Left forelimb (tissue), 1 donor: ENCODE measurements at places on chromosomes 4 and X.

- no peak for DNase-seq
Measured at GRCh38 chr4:183272384-183272783, 47.7 kb downstream of the CLDN22 start.

GRCh38 chr4:111510535-111510934 lies 634.7 kb upstream of the FAM241A start:
- no peak for DNase-seq

GRCh38 chr4:61194571-61194970 lies 5.6 kb upstream of the ADGRL3 start:
- DNase-seq: no peak

GRCh38 chrX:118507766-118508165 lies 12.2 kb downstream of the DOCK11 start:
- no peak for DNase-seq

DNA sequence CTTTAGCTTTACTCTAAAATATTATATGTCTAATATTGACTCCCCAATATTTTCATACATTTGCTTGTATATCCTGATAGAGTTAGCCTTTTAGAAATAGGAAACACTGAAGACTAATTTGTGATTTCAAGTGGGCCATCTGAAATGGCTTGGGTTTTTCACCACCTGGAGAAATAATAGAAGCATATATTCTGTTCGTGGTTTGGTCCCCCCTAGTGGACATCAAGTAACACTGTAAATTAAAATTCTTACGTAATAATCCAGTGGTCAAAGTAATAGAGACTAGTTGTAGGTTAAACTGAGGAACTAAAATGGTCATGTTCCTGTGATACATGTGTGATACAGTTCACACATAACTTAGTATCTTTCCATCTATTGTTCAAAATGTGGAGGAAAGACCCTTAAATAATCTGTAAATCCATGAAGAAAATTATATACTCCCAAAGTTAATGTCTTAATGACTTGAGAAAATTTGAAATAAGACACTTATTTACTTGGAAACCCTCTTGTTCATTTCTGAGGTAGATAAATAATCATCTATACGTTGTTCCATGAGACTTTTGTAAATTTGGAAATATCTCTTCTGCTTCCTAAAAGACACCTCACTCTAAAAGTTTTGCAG lies 79.8 kb upstream of the SMARCAD1 start:
- DNase-seq: no peak

DNA sequence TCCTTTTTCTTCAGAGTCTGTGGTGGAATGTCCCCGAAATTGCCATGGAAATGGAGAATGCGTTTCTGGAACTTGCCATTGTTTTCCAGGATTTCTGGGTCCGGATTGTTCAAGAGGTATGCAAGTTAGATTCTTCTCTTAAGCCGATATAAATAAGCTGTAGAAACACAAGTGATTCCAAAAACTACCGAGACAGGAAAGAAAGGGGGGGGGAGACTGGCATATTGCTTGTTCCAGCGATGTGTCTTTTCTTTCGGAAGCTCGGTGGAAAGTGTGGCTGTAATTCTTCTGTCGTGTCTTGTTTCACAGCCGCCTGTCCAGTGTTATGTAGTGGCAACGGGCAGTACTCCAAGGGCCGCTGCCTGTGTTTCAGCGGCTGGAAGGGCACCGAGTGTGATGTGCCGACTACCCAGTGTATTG lies 236.9 kb downstream of the DCTD start:
- no peak for DNase-seq

- DNase-seq: no peak
Measured at GRCh38 chr4:158850800-158851644, 82.2 kb downstream of the FNIP2 start.

GRCh38 chrX:7154041-7154597 lies 6.2 kb upstream of the PUDP start:
- no peak for DNase-seq

GRCh38 chrX:52544147-52544840 lies 27.4 kb upstream of the XAGE1B start:
- DNase-seq: no peak

GRCh38 chr4:2313366-2313765 lies 51.5 kb upstream of the MXD4 start:
- DNase-seq: no peak

DNA sequence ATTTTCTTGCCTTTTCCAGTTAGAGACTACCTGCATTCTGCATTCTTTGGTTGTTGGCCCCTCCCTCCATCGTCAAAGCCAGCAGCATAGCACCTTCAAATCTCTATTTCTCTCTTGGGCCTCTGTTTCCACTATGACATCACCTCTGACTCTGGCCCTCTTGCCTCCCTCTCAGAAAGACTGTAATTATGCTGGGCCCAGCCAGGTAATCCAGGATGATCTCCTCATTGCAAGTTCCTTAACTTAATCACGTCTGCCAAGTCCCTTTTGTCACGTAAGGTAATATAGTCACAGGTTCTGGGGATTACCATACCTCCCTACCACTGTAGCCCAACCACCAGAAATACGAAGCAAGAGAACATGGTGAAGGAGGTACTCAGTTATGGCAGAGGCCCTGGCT lies 39.3 kb upstream of the NYX start:
- DNase-seq: no peak

DNA sequence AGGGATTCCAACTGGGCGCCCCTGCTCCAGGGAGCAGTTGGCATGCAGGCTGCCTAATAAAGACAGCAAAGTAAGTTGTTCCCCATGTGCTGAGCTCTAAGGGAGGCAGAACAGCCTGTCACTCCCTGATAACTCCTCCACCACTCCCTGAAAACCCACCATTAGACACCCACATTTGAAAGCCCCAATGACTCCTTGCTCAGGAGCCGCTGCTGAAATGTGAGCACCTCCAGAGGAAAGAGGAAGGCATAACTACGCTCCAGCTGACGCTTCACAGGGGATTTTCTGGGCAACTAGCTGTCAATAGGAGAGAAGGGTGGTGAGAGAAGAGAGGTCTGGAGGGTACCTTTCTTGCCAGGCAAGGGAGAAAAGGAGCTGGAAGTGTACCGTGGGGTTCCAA lies 62.5 kb downstream of the NPY1R start:
- DNase-seq: no peak

DNA sequence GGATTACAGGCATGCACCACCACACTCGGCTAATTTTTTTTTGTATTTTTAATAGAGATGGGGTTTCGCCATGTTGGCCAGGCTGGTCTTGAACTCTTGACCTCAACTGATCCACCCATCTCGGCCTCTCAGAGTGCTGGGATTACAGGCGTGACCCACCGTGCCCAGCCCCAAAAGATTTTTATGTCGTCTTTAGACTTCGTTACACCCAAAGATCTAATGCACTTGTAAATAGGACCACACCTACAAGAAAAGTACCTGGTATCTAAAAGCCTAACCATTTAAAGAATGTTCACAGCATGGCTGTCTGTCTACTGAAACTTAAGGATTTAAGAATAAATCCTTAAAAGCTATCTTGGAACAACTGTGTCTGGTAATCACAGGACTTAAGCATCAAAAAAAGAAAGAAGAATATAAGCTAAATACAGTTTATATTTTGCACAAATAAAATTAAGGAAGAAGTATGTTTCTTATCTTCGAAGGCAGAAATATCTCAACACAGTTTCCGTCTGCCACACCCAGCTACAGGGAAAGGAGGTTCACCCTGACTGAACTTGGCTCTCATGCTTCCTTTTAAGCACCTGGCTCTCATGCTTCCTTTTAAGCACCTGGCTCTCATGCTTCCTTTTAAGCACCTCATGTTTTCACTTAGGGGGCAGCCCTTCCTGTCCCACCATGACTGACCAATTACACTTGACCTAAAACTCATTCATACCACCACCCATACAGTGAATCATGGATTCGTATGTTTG lies 92.0 kb upstream of the STS start:
- DNase-seq: no peak

- no peak for DNase-seq
Measured at GRCh38 chr4:10055871-10056270, 34.6 kb upstream of the SLC2A9 start.

DNA sequence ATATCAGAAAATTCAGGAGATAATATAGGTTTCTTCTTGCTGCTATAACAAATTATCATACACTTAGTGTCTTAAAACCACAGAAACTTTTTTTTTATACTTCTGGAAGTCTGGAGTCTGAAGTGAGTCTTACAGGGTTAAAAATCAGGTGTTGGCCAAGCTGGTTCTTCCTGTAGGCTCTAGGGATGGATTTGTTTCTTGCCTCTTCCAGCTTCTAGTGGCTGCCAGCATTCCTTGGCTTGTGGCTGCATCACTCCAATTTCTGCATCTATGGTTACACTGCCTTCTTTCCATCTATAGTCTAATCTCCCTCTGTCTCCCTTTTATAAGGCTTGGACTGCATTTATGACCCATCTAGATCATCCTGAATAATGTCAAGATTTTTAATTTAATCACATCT lies 68.7 kb downstream of the ANTXR2 start:
- no peak for DNase-seq

DNA sequence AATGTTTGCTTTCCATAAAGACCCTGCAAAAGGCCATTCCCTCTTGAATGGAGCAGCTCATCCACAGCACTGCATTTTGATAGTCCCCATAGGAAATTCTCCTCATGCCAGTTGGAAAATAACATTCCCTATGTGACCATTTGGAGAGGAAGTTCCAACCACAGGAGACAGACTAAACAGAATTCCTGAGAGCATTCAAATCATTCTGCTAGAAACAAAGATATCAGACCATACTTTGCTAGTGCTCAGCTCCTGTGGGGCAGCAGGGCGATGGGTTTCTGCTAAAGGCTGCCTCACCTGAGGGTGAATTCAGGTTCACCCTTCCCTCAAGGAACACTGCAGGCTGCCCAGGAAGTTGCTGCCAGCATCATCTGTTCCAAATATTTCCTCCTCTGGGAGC lies 58.8 kb downstream of the LNX1 start:
- DNase-seq: no peak

GRCh38 chr4:176988226-176988625 lies 195.5 kb upstream of the VEGFC start:
- DNase-seq: no peak

- no peak for DNase-seq
Measured at GRCh38 chr4:147425019-147425418, 55.9 kb upstream of the EDNRA start.

- no peak for DNase-seq
Measured at GRCh38 chr4:174764105-174764729, 64.8 kb downstream of the GLRA3 start.

DNA sequence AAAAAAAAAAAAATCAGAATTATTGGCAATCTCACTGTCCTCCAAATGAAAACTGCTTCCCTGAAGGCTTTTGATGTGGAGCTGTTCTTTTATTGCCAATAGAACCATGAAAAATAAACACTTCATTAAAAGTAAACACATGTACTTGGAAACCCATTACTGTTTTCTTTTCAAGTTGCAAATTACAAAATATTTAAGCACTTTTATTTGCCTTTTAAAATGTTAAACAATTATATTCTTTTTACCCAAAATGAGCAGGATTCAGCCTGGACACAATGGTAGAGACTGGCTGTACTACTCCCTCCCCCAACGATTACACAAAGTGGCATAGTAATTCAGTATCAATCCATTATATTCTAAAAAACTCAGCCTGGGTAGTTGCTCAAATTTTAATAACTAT lies 60.9 kb downstream of the SH2D1A start:
- DNase-seq: no peak

- no peak for DNase-seq
Measured at GRCh38 chr4:148116264-148116663, 325.9 kb downstream of the NR3C2 start.

GRCh38 chr4:185813133-185813532 lies 1.1 kb upstream of the SORBS2 start:
- no peak for DNase-seq

- no peak for DNase-seq
Measured at GRCh38 chr4:175127314-175127713, 209.2 kb downstream of the ADAM29 start.

- DNase-seq: no peak
Measured at GRCh38 chrX:2423282-2423681, 77.5 kb downstream of the DHRSX start.

- no peak for DNase-seq
Measured at GRCh38 chr4:41877020-41877796, 58.0 kb upstream of the TMEM33 start.

- DNase-seq: no peak
Measured at GRCh38 chrX:44974451-44974850, 101.5 kb downstream of the KDM6A start.

- DNase-seq: no peak
Measured at GRCh38 chrX:110321670-110322069, 3.8 kb upstream of the AMMECR1 start.

DNA sequence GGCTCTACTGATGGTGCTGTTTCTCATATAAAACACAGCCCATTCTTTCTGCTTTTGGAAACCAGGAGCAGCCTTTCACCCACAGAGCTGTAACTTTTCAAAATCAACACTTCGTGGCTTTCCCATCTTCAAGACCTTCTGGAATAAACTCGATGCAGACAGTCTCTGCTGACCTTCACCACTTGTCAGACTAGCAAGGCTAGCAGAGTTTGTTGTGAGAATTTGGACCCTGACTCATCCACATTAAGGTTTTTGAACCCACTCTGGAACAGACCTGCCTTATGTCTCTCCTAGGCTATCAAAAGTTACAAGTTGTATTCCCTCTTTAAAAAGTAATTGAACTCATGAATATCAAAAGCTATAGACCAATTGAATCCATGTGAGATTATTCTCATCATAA lies 88.6 kb downstream of the MAML3 start:
- DNase-seq: no peak

DNA sequence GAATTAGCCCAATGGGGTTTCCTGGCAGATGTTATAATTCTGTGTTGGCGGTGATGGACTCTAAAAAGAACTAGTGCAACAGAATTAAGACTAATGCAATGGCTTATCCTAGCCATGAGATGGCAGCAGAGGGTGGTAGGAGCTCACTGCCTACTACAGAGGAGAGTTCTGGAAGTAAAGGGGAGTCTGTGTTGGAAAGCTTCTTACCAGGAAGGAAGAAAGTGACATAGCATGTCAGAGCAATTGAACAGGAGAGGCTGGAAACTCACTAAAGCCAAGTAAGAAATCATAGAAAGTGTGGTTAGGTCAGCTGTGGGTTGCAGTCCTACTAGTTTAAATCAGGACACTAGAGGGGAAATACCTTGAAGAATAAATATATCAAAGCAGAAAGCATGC lies 6.3 kb upstream of the TRPC5OS start:
- DNase-seq: peak; percentile 61

GRCh38 chr4:15765910-15766697 lies 12.0 kb upstream of the CD38 start:
- DNase-seq: no peak

DNA sequence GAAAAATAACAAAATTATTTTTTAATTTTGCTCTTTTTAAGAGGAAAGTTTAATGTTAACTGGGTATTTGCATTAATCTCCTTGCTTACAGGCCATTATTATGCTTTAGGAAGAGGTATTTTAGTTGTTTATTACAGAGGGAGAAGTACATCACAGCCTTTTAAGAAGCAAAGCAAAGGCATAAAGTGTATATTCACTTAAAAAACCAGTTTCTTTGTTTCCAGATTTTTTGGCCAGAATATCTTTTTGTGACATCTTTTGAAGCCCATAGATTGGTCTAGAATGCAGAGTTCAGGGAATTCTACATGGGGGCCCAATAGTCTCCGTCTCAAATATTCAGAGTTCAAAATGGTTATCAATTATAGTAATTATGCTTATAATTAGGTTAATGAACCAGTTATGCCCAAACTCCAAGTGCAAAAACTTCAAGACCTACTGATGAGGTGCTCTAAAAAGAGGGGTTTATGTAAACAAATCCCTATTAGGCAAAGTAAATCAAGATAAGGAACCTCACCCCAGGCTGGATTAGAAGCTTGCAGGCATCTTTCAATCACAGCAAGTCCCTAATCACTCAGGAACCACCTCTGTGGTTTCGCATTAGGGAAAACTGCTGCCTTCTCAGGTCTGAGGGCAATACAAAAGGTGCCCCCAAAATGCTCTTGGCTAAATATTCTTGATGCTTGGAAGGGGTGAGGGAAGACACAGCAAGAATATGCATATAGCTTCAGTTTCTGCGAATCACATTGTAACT lies 1.4 kb downstream of the CXXC4 start:
- DNase-seq: no peak
